ENCODE measurements at places on chromosomes 11 and 22.

- peak; percentile 37 for DNase-seq
Measured at GRCh38 chr11:44968510-44968909, 17.8 kb upstream of the TP53I11 start.

- DNase-seq, result no peak
Measured at GRCh38 chr11:11984563-11984962, 23.9 kb downstream of the DKK3 start.

DNA sequence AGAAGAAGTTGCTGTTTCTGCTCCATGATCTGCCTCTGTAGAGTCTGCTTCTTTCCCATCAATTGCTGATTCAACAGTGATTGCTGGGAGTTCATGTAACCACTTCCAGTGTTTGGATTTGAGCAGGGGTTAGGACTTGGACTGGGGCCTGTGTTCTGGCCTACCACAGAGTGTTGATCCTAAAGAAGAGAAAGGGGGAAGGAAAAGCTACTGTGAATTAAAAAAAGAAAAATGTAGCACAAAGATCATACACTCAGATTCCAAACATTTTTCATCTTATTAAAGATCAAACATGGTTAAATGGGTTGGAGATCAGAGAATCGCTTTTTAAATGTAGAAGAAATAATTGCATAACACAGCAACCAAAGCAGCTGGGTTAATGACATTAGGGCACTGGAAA, 67.6 kb upstream of the MTMR2 start:
- no peak for DNase-seq

DNA sequence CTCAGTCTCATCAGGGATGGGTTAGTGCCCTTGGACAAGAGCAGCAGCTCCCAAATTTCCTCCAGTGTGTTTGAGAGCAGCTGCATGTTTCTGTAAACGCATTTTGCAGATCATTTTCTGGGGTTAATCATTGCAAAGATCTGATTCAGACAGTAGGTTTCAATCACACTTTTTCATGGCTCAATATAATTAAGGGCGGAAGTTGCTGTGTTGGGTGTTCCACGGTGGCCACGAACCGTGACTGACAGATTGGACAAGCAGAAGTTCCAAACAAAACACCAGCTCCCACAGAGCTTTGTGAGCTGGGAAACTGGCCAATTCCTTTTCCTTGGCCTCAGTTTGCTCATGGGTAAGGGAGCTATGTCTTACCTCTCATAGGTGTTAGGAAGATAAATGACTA, 8.4 kb upstream of the RASSF10 start:
- no peak for DNase-seq

GRCh38 chr11:27381238-27381666, 18.2 kb upstream of the CCDC34 start:
- DNase-seq, result no peak

GRCh38 chr11:29996016-29996415, 20.8 kb downstream of the KCNA4 start:
- DNase-seq, result no peak

- DNase-seq, result no peak
Measured at GRCh38 chr11:68804786-68805185, 36.9 kb downstream of the CPT1A start.

DNA sequence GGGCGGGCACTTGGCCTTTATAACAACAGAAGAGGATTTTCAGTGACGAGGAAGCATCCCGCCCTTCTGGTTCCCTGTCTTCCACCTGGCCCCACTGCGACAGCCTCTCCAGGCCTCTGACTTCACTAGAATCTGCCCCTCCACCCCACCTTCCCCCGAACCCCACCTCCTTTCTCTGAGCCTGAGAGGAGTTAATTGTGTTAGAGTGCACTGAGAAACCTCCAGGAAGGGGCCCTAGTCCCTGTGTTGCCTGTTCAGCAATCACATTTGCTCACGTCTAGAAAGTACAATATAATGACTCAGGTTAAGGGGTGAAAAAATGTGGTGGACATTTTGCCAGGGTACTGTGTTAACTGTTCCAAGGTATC, 38.8 kb downstream of the PTPRJ start:
- peak; percentile 72 for DNase-seq

- DNase-seq, result no peak
Measured at GRCh38 chr11:100849009-100849900, 162.2 kb downstream of the ARHGAP42 start.

DNA sequence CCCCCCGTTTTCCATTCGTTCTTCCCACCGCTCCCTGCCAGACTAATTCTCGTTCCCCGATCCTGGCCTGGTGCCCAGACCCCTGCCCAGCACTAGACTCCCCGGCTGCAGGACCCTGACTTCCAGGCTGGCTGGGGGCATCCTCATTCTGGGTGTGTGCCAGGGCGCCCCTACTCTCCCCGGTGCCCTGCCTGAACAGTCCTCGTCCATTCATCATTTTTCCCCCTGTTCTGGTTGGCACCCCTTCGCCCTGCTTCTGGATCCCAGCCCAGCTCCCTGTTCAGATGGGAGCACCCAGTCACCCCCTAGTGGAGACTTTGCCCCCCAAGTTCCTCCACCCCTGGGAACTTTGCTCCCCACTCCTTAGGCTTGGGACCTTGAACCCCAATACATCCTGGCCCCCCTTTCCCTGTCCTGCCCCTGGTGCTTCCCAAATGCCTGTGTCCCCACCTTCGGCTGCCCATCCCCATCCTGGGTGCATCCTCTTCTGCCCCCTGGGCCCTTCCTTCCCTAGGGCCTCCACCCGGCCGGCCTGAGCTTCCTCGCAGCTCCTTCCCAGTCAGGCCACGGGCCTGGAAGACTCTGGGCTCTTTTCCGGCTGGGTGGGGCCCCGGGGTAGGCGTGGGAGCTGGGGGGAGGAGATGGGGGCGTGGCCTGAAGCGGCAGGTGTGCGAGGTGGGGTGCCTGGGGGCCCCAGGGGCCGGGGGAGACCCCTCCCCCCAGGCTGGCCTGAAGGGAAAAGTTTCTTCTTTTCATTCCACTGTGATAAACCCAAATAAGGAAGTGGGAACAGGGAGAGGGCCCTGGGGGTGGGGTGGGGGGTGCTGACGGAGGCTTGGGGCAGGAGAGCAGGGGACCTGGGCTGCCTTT, 908 bp downstream of the PLCB3 start:
- peak; percentile 45 for DNase-seq

GRCh38 chr11:65307298-65308229, 7.1 kb upstream of the CDC42EP2 start:
- DNase-seq, result no peak

DNA sequence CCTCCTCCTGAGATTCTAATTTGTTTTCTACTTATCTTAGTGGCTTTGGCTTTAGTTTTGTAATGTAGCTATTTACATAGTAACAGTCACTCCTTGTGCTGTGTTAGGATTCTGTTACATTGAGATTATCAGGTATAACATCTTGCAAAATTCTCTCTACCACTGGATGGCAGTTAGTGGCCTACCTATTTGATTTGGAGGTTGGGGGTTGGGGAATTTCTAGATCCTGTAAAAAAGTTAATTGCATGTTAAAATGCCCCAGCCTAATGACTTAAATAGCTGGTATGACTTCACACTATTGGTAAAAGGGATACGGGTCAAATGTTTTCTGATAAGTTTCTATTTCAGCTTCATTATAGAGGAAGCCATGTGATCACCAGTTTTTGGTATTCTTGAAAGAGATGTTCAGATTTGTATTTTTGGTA, 2.8 kb downstream of the GRK3 start:
- DNase-seq, result no peak

DNA sequence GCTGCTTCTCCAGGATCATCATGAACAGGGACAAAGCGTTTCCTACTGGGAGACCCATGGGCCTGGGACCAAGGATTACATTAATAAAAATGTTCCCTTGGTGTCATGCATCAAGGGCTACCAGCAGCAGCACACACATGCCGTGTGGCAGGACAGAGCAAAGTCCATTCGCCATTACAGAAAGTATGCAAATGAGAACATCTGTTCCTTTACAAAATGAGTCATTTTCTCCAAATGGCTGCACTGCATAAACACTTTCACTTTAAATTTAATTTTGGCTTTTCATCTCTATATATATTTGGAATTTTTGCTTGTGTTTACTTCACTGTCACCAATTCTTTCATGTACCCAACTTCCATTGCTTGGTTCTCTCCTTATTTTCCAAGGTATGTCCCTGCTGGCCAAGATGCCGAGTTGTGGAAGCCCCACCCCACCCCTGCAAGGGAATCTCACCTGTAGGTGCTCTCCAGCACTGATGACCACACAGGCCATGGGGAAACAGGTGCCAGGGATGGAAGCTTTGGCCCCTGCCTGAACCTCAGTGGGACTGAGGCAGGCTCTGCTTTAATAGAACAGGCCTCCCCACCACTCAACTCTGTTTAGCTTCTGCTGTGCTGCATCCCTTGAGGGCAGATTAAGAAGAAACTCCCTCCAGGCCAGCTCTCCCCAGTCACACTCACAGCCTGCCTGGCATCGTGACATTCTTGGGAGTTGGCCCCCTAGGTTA, 15.6 kb upstream of the GNAZ start:
- DNase-seq, result no peak

GRCh38 chr11:129018991-129019390, 76.3 kb upstream of the TP53AIP1 start:
- no peak for DNase-seq

DNA sequence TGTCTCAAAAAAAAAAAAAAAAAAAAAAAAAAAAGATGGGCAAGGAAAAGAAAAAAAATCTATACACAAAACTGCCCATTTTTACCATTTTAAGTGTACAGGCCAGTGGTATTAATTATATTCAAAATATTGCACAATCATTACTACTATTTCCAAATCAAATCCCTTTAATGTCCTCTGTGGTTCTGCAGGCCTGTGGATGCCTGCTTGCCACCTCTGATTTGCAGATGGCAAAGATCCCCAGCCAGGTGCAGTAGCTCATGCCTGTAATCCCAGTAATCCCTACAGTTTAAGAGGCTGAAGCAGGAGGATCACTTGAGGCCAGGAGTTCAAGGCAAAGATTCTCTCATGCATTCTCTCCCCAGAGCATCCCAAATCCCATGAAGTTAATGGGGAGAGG, 20.2 kb downstream of the RFPL1 start:
- DNase-seq, result no peak

DNA sequence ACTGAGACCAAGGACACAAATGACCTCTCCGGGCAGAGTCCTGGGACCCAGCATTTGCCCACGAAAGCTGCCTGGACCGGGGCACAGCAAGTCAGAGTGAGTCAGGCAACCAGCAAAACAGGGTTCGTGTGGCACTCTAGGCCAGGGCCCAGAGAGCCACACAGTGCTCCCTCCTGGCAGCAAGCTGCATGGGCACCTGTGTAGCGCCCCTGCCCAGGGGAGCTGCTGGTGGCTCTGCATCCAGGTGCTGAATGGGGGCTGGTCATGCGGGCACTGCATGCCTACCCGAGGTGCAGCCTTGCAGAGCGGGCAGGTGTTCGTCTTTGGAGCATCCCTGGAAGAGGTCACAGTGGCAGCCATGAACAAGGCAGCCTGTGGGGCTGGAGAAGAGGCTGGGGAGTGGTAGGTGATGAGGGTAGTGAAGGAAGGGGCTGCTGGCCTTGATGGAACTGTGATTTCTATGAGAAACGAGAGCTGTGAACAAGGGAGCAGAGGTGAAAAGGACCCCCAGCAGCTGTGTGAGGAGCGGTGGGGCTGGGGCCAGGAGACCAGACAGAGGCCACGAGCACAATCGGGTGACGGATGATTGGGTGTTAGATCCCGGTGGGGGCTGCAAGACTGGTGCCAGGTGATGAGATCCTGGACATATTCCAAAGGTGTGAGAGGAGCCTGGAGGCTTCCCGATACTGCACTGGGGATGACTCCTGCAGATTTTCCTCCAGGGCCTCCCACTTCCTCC, 63.3 kb downstream of the DGCR2 start:
- DNase-seq, result no peak

GRCh38 chr22:45105281-45105702, 58.4 kb upstream of the NUP50 start:
- DNase-seq, result peak; percentile 1

DNA sequence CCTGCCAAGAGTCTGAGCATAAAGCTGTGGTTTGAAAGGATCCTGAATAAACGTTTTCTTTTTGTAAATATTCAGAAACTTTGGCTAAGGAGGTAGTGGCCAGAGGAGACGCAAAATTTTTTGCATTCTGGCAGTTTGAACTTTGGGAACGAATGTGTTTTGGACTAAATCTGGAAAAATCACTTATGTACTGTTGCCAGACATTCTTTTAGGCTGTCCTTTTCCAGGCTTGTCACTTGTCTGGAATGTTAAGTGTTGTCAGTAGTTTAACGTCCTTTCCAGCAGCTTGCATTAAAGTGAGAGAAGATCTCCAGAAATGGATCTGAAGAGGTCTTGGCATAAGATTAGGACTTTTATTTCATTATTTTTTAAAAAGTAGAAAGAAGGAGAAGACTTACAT, 18.5 kb downstream of the SPECC1L start:
- no peak for DNase-seq

- DNase-seq, result no peak
Measured at GRCh38 chr11:70491696-70492472, 93.6 kb downstream of the CTTN start.

DNA sequence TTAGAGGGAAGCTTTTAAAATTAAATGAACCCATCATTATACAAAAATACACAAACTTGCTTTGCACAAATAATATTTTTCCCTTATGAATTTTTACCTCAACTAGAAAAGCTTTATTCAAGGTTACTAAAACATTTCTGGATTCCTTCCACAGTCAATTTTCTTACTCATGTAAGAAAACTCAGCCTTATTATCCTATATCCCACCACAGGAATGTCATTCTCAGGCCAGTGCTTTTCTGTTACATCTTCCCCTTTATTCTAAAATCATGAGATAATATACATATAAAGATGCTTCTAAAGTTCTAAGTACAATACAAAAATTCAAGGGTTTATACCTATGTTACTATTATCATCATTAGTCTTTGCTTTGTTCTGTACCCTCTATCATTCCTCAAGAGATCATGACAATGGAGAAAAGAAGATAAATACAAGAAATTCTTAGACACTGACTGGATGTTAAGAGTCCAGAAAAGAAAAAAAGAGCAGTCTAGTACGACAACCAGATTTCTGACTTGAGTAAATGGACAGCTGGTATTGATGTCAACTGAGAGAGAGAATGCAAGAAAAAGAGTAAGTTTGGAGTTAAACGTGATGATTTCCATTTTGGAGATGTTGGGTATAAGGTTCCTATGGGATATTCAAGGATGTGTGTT, 60.3 kb downstream of the MTMR2 start:
- no peak for DNase-seq

DNA sequence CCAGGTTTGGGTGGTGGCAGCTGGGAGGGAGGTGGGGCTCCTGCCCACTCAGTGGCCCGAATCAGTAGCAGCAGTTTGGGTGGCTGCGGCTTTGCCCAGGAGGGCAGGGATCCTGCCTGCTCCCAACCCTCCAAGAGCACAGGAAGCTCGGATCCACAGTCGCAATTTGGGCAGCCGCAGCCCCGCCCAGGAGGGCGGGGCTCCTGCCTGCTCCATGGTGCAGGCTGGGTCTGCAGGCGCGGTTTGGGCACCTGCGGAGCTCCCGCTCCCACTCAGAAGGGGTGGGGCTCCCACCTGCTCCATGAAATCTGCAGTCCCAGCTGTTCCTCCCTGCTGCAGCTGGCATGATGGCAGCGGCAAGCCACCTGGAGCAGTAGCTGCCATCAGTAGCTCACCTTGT, 38.1 kb upstream of the CALCB start:
- no peak for DNase-seq

DNA sequence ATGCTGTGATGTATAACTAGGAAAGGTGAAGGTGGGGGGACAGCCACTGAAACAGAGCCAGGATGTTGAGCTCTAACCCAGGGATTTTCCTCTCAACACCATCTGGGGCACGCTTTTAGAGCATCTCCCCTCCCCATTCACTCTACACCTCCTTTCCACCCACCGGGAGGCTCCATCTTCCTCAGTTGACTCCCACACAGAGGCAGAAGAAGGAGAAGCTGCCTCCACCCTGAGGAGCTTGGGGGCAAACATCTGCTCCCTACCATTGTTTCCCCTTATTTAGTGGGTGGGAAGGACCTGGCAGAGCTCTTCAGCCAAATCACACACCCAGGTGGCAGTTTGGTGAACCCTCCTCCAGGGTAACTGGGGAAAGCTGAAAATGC, 50.0 kb upstream of the ADA2 start:
- DNase-seq, result no peak

Data from DMS79 treated with DMSO at 0.1 percent for 48 hours (cell line).